Liver (tissue), 10 donors: ENCODE measurements at places on chromosomes 13 and 19.

- DNase-seq = no peak
Observed at GRCh38 chr13:91115776-91116175, 231.7 kb upstream of the MIR17HG start.

DNA sequence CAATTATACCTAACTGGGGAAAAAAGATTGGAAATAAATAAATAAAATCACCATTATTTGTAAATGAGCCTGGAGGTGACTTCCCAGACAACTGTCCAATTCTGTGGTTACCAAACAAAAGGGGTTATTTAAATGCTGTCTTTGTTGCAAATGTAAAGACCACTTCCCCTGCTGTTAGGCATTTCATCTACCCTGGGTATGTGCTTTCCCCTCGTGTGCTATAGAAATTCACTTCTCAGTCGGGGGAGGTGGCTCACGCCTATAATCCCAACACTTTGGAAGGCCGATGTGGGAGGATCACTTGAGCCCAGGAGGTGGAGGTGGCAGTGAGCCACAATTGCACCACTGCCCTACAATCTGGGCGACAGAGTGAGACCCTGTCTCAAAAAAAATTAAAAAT, 101.9 kb upstream of the AKAP11 start:
- DNase-seq = no peak

- DNase-seq = peak; percentile 57
Observed at GRCh38 chr19:51547397-51548212, 16.1 kb upstream of the SIGLEC6 start.

DNA sequence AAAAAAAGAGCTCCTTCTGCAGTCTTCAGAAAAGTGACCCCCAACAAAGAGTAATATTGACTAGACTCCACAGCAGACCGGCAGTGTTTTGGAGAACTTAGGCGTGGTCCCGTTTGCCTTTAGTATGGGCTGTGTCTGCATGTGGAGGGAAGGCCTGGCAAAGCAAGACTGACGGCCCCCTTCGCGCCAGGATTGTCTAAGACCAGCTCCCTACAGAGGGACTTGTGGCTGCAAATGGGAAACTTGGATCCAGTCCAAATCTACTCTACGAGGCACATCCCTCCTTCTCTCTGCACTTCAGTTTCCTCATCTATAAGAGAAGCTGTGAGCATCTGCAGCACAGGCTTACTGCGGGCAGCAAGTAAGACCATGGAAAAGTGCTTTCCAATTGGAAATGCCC, 350.0 kb downstream of the ZNF536 start:
- no peak for DNase-seq

DNA sequence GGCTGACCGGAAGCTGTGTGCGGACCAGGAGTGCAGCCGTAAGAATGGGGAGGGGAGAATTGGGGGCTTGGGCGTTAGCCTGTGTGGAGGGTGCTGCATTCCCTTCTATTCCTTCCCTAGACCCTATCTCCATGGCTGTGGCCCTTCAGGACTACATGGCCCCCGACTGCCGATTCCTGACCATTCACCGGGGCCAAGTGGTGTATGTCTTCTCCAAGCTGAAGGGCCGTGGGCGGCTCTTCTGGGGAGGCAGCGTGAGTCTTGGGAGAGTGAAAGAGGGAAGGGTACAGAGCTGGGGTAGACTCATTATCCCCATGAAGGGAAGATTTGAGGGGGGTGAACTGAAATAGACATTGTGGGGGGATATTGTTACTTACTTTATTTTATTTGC, 306 bp downstream of the MIA start:
- no peak for DNase-seq

- no peak for DNase-seq
Observed at GRCh38 chr13:73773168-73773549, 361.0 kb downstream of the KLF12 start.
